ENCODE measurements at places on chromosomes 11 and 22.

- DNase-seq = no peak
These were observed 58.8 kb downstream of the SPECC1L start for GRCh38 chr22:24329453-24329852.

DNA sequence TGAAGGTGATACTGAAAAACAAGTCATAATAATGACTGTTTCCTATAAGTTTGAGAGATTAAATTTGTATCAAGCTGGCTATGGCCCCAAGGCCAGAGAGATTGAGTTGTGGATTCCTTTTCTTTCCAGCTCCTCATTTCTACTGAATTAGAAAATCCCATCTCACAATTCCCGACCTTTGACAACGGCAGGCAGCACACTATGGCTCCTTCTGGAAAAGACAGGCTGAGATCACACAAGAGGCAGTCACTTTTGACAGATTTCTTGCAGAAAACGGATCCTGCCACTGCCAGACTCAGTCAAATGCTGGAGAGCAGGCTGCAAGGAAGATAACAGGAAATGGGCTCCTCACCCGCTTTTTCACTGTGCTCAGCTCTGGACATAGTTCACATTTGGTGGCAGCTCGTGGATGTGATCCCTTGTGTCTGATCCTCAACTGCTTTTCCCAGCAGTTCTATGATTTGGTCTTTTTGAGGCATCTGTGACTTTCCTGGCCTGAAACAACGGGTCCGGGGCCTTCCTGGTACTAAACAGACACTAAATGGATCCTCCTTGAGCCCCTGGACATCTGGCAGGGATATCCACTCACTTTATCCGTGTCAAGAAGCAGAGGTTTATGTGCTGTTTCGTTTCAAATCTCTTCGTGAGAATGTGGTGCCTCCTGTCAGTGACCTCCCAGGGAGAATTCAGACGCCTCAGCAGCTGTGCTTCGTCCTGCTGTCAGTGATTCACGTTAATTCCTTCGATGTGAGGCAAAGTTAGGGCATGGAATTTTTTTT is 26.1 kb upstream of the RTL6 start:
- no peak for DNase-seq

DNA sequence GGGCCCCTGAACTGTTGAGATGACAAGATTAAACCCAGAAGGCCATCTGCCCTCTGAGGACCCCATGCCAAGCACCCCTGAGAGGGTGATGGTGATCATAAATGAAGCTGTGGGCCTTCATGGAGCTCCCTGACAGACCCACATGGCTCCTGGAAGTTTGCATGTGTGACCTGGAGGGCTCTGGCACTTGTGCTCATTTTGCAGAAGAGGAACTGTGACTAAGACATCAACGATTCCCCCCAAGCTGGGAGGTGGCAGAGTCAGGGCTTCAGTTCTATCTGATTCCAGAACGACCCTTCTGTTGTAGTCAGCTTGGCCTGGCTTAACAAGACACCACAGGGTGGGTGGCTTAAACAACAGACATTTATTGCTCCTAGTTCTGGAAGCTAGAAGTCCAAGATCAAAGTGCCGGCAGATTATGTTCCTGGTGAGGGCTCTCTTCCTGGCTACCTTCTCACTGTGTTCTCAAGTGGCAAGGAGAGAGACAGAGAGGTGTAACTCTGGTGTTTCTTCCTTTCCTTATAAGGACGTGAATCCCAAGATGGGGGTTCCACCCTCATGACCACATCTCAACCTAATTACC is 46.4 kb upstream of the CD82 start:
- no peak for DNase-seq

- DNase-seq = no peak
These were observed 307 bp upstream of the MRPL16 start for GRCh38 chr11:59810911-59811259.

- DNase-seq = no peak
These were observed 18.7 kb downstream of the ART5 start for GRCh38 chr11:3623121-3623520.

- no peak for DNase-seq
These were observed 45.6 kb upstream of the CHRM4 start for GRCh38 chr11:46437122-46437689.

DNA sequence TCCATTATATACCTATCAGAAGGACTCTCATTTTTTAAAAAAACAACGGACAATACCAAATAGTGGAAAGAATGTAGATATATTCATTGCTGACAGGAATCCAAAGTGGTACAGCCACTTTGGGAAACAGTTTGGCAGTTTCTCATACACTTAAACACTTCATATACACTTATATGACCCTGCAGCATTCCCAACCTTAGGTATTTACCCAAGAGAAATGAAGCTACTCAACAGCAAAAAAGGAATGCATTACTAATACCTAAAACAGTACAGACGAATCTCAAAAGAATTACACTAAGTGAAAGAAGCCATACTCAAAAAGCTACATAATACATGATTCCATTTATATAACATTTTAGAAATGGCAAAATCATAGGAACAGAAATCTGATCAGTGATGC is 51.5 kb downstream of the RBFOX2 start:
- DNase-seq = no peak

GRCh38 chr11:57751176-57751575 is 443 bp downstream of the BTBD18 start:
- DNase-seq = peak; percentile 58

- DNase-seq = no peak
These were observed 64.0 kb downstream of the CSNK2A3 start for GRCh38 chr11:11288972-11289616.
